Stimulated activated naive CD8-positive, alpha-beta T cell treated with anti-CD3 and anti-CD28 coated beads, Interleukin-15, Interleukin-2, amounts not matched to agents 100 U/mL and 50 U/mL, for 24 hours (primary cell): ENCODE measurements at places on chromosomes 7 and 10.
A peak's percentile ranks its signal among the peaks of the same experiment; 100 is the strongest.

DNA sequence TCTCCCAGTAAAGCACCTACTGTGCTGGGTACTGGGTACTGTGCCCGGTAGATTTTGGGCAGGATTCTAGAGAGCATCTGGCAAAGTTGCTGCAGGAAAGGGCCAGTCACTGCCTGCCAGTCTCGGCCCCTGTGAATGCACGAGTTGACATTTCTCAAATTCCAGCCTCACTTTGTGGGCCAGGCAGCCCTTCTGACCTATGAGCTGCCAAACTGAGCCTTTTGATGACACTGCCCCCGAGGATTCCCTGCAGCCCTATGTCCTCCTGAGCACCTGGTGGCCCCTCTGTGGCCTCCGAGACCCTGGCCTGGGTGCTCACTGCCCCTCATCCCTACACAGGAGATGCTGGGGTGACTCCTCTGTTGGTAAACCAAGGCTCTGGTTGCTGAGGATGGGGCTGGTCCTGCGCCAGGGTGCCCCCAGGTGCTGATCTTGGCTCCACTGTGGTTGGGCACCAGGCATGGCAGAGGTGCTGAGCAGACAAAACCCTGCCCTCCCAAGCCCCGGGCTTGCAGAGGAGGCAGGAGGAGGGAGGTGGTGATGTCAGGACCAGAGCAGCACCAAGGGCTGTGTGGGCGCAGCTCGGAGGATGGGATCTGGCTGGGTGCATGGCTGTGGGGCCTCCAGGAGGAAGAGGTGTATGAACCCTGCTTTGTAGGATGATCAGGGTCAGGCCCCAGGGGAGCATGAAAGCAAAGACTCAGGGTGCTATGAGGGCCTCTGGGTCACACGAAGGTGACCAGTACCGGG is 16.2 kb downstream of the LHPP start:
- DNase-seq: no peak

DNA sequence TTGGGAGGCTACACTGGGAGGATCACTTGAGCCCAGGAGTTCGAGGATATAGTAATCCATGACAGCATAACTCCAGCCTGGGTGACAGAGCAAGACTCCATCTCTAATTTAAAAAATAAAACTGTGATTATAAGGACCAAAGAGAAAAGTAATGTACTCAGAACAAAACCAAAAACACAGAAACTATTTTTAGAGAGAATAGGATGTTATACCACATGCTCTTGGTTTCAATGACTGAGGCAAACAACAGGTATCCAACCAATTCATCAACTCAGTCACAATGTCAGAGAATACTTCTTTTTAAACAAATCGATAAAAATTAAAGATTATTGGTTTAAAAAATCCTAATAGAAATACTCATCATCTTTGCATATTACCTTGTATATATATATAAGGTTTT is 186.7 kb downstream of the TPK1 start:
- DNase-seq: no peak

- DNase-seq: no peak
Measured at GRCh38 chr10:110081911-110082310, 74.1 kb downstream of the ADD3 start.

GRCh38 chr10:86642499-86642898 is 11.8 kb upstream of the OPN4 start:
- DNase-seq: no peak

DNA sequence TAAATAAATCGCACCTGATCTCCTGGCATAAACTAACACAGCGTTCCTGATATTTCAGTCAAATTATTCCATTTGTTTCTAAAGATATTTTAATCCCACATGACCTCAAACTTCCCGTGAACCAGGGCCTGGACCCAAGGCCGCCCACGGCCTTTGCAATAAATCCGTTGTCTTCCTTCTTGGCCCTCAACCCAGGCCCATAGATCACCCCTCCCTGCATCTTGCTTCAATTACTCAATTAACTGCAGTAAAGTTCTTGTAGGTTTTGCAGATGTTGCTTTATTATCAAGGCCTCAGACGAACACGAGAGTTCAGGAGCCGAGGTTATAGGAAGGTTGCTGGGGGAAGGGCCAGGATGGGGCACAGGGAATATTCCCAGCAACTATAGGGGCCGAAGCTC is 249.4 kb downstream of the RAB11FIP2 start:
- no peak for DNase-seq

DNA sequence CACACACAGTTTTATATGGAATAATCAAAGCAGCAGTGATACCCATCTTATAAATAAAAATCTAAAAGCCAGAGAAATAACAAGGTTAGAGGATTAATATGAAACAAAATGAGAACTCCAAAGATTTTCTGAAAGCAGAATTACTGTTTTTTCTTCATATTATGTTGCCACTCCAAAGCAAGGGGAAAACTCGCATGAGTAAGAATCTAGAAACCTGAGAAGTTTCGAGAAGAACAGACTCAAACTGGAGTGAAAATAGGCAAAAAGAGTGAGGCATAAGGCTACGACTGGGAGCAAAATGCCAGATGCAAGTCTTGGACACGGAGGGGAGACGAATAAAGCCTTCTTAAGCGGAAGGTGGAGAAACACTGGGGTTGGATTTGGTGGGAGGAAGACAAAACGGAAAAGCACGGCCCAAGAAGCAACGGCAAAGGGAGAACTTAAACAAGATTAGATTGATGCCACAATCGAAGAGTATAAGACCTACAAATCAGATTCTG is 923 bp downstream of the TNPO3 start:
- DNase-seq: no peak

GRCh38 chr7:131835141-131835540 is 278.7 kb upstream of the PODXL start:
- DNase-seq: no peak

GRCh38 chr7:149509774-149510173 is 12.2 kb upstream of the ZNF746 start:
- no peak for DNase-seq

- no peak for DNase-seq
Measured at GRCh38 chr7:107785170-107785569, 17.9 kb downstream of the SLC26A3 start.

DNA sequence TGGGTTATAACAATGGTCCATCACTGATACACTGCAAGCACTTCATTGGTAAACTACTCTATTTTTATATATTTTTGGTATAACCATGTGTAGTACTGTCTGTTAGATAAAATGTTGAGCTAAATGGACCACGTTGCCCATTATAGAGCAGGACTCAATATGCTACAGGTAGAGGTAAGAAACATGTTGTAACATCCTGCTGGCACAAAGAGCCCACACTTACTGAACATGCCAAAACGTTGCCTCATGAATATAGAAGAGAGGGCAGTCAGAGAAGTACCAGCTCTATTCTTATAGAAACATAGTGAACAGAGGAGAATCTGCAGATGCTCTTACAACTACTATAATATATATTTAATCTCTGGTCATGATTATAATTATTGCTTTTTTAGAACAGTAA is 18.4 kb upstream of the MET start:
- DNase-seq: no peak

- DNase-seq: no peak
Measured at GRCh38 chr10:86288695-86289576, 77.7 kb downstream of the GRID1 start.

GRCh38 chr10:4649471-4649870 is 176.5 kb upstream of the AKR1E2 start:
- no peak for DNase-seq

GRCh38 chr10:133087045-133087678 is 562 bp upstream of the ADGRA1 start:
- DNase-seq: no peak

DNA sequence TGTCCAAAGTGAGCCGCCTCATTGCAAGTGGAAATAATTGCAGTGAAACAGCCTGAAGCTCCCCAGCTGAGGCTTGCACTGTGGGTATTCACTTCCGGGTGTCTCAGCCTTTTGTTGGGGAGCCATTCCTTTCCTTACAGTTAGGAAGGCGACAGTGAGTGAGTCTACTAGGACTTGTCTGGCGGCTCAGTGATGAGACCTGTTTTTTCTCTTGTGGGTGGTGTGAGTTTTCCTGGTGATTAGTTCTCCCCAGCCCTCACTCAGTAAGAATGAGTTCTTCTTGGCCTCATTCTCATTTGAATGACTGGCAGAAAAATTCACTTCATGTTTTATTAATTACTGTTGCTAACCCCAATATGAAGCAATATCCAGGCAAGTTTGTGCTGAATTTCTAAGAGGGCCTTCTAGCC is 2.6 kb downstream of the PGAM1 start:
- DNase-seq: peak; percentile 23

GRCh38 chr7:131285556-131285955 is 42.1 kb upstream of the MKLN1 start:
- no peak for DNase-seq

GRCh38 chr10:75611172-75611992 is 180.0 kb downstream of the LRMDA start:
- no peak for DNase-seq
